Nasal cavity respiratory epithelium epithelial cell of viscerocranial mucosa (primary cell): ENCODE measurements at places on chromosomes 3 and 15. TPM values are rescaled to one million over a fixed set of nuclear protein-coding genes. Genes with fewer than 3 reads are reported as not detected.

Gene SUSD5
- total RNA-seq = 0.28 TPM in 1 of 2 replicates, not detected in the other

Gene ENTPD3
- 22.2 and 24.3 TPM in 2 replicates for total RNA-seq

Gene MTFMT
- total RNA-seq = 16.1 and 30.9 TPM in 2 replicates

Gene ZCWPW2
- 0.34 and 0.78 TPM in 2 replicates for total RNA-seq

Gene SIDT1
- total RNA-seq = 0.34 and 2.3 TPM in 2 replicates

Gene ALS2CL
- 70.4 and 81.4 TPM in 2 replicates for total RNA-seq

Gene HRG
- not detected in 2 replicates for total RNA-seq
